Caudate nucleus (tissue), 63 donors: ENCODE measurements at places on chromosomes 3 and 15.

DNA sequence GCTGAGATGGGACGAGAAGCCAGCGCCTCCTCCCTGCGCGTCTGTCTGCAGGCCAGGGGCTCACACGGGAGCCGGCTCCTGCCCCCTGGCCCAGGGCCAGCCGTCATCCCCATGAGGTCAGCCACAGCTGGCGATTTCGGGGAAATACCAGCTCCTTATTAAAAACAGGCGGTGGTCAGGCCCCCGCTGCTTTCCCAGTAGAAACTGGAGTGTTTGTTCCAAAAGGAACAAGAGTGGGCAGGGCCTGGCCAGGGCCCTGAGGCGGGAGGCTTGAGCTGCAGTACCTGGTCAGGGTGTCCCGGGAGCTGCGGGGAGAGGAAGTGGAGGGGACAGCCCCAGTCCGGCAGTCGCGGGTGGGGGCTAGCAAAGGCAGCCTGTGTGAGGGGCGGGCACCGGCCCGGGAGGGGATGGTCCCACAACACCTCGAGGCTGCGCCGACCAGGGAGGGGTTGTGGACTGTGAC lies 17.8 kb downstream of the MYL3 start:
- DNase-seq = no peak

GRCh38 chr3:78050276-78051065 lies 1010.6 kb downstream of the ROBO2 start:
- DNase-seq = no peak

GRCh38 chr3:146540236-146540635 lies 4.2 kb downstream of the PLSCR1 start:
- no peak for DNase-seq

DNA sequence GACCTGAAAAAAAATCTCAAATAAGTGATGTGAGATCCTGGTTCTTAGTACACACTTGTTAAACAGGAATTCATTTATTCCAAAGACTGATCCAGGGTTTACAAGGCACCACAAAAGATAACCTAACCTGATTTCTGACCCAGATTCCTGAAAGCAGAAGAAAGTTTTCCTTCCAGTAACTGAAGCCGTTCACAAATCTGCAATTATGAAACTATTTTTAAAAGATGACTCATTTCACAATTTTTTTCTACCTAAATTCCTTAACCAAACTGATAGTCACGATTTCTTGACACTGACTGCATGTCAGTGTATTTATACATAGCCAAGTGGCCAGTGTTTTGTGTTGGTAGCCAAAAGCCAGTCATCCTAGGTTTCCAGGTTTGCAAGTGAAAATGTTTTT lies 17.1 kb downstream of the SLC9A9 start:
- DNase-seq = no peak

- DNase-seq = no peak
Observed at GRCh38 chr3:69320871-69321271, 65.0 kb downstream of the FRMD4B start.

DNA sequence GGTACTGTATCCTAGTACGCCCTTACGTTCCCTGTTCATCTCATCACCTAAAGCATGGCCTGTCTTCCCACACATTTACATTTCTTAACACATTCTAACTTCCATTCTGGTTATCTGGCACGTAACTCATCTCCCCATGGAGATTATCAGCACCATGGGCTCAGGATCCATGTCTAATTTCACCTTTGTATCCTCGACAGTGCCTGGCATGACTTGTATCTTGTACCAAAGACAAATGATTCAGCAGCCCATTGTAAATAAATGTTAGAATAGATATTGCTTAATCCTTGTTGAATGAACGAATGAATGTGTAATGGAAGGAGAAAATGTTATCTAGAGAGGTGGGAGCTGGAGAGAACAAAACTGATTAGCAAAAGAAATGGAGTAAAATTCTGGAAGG lies 69.7 kb upstream of the TPM1 start:
- no peak for DNase-seq

DNA sequence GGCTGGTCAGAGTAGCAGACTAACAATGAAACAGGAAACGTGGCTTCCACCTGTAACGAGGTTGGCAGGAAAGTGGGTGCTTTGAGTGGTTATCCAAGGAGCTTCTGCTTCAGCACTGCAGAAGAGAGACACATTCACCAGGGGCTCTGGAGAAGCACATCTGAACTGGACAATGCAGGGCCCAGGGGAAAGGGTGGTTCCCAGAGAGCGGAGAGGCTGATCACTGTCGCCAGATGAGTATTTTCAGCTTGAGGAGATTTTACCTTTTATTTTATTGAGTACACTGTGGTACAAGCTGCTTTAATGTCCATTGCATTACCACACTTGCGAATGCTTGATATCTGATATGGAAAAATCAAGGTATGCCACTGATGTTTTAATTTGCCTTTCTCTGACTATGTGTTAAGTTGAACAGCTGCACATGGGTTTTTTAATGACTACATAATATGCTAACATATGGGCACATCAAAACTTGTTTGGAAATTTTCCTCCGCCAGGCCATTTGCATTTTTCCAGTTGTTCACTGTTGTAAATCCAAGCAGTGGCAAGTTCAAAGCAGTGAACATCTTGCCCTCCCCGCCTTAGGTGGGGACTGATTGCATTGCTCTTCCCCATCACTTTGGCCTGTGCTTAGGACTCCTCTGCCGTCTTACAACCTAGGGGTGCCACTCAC lies 52.1 kb downstream of the LRTM1 start:
- DNase-seq = no peak
